ENCODE measurements at places on chromosomes 12 and 14. TPM values are rescaled to one million over a fixed set of nuclear protein-coding genes. Genes with fewer than 3 reads are reported as not detected.

Gene ADCY6
- 89.8 TPM for total RNA-seq

DNA sequence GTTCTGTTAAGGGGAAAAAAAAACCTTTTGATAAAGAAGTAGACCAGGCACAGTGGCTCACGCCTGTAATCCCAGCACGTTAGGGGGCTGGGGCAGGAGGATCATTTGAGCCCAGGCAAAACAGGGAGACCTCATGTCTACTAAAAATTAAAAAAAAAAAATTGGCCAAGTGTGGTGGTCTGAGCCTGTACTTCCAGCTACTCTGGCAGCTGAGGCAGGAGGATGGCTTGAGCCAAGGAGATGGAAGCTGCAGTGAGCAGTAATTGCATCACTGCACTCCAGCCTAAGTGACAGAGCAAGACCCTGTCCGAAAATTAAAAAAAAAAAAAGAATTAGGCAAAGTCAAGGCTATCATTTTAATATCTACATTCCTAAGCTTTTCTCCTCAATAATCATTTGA, 124.8 kb upstream of the CPM start:
- no peak overlapping the region for H3K4me3 ChIP-seq
- H3K27me3 ChIP-seq = no peaks in the 10 kb centered on the region
- no peak for DNase-seq

DNA sequence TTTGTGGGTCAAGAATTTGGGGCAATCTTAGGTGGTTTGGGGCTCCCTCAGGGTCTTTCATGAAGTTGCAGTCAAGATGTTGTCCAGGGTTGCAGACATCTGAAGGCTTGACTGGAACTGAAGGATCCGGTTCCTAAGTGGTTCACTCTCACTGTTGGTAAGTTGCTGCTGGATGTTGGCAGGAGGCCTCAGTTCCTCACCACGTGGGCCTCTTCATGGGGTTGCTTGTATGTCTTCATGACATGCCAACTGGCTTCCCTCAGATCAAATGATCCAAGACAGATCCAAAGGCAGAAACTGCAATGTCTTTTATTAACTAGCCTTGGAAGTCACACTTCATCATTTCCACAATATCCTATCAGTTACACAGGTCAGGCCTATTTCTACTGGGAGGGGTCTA, 49.2 kb downstream of the ARF6 start:
- H3K27ac ChIP-seq = no peak overlapping the region
- no peaks in the 10 kb centered on the region for H3K27me3 ChIP-seq
- H3K4me1 ChIP-seq = peaks cover 23% of the 10 kb centered on the region
- no peaks in the 10 kb centered on the region for H3K36me3 ChIP-seq
- no peak for DNase-seq

DNA sequence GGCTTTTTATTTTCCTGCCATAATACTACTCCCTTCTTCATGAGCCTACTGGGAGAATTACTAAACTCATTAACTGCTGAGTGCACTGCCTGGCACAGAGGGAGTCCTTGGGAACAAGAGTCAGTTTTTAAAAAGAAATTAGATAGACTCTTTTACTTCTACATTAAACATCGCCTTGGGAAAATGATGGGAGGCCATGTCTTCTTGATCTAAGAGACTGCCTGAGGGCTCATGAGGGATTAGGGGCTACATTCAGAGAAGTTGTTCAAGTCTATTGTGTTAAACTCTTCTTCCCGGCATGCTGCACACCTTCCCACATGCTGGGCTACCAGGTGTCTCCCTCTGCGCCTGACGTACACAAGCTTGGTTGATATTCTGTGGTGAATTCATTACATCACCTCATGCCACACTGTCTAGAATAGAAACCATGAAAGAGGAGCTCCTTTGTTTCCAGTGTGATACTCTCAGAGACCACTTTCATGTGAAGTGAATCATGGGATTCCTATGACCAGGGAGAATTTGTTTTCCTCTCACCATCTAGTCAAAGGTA, 1422.3 kb downstream of the AACS start:
- no peaks in the 10 kb centered on the region for H3K4me1 ChIP-seq
- H3K4me3 ChIP-seq = no peak overlapping the region
- DNase-seq = no peak
- no peaks in the 10 kb centered on the region for H3K36me3 ChIP-seq

GRCh38 chr14:31205681-31206535, 1.7 kb downstream of the HECTD1 start:
- peak overlapping the region; percentile 91 for H3K4me3 ChIP-seq
- H3K27ac ChIP-seq = peak overlapping the region; percentile 95
- H3K27me3 ChIP-seq = no peaks in the 10 kb centered on the region
- DNase-seq = no peak
- peaks cover 17% of the 10 kb centered on the region for H3K4me1 ChIP-seq
- H3K36me3 ChIP-seq = no peaks in the 10 kb centered on the region

- no peaks in the 10 kb centered on the region for H3K4me1 ChIP-seq
- no peaks in the 10 kb centered on the region for H3K36me3 ChIP-seq
Measured at GRCh38 chr14:82447586-82447985, 913.9 kb upstream of the SEL1L start.

GRCh38 chr12:22254478-22254877, 80.0 kb downstream of the ST8SIA1 start:
- H3K4me3 ChIP-seq = no peak overlapping the region
- H3K36me3 ChIP-seq = no peaks in the 10 kb centered on the region
- no peak overlapping the region for H3K27ac ChIP-seq
- no peak for DNase-seq
- H3K4me1 ChIP-seq = no peaks in the 10 kb centered on the region
- H3K27me3 ChIP-seq = no peaks in the 10 kb centered on the region
